Daoy (cell line): ENCODE measurements at places on chromosomes 13 and 19.

DNA sequence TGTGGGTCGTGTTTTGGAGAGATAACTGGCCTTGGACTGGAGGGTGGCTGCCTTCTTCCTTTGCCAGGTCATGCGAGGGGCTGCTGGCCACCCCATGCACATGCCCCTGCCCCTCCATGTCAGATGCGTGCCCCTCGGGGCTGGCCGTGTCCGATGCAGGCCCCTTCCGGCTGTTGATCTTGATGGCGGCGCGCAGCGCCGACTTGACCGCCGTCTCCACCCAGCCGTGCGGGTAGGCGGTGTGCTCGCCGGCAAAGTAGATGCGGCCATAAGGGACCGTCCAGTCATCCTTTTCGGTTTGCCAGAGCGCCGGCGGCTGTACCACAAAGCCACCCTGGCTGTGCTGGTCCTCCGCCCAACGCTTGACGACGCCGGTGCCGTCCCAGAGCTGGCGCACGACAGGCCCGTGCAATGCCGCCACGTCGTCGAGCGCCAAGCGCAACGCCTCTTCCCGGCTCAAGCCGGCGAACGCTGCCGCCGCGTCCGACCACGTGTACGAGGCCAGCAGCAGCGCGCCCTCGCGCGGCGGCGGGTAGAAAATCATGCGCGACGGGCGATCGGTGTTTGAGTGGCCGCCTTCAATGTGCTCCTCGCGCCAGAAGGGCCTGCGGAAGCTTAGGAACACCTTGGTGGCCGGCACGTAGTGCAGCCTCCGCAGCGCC, 6.9 kb downstream of the IL4I1 start:
- DNase-seq, result no peak

GRCh38 chr19:2352121-2352520, 7.9 kb upstream of the TMPRSS9 start:
- no peak for DNase-seq

- peak; percentile 18 for DNase-seq
Observed at GRCh38 chr13:28117689-28118377, 17.5 kb upstream of the FLT3 start.

- peak; percentile 74 for DNase-seq
Observed at GRCh38 chr19:3324405-3324856, 42.0 kb upstream of the NFIC start.

GRCh38 chr13:50015258-50015657, at the start of gene KCNRG:
TSS of gene KCNRG (plus strand) at chr13:50015444. CDS start at chr13:50015494, 50 bp downstream.
- DNase-seq, result no peak

- DNase-seq, result peak; percentile 66
Observed at GRCh38 chr19:54430306-54431254, 15.3 kb downstream of the TTYH1 start.

DNA sequence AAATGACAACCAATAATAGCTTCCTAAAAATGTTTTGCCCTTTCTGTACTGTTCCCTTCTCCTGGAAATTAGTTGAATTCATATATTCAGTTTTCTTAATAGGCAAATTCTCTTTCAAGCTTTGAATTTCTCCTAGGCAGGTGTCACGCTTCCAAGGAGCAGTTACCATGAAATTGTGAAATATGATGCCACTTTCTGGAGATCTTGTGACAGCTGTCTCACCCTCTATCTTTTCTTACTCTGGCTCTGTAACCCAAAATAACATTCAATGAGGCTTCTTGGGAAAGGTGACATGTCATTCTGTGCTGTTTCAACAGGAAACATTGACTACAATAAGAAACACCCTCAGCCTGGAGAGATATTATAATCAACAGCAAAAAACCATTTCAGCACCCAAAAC, 80.3 kb upstream of the MRI1 start:
- no peak for DNase-seq

DNA sequence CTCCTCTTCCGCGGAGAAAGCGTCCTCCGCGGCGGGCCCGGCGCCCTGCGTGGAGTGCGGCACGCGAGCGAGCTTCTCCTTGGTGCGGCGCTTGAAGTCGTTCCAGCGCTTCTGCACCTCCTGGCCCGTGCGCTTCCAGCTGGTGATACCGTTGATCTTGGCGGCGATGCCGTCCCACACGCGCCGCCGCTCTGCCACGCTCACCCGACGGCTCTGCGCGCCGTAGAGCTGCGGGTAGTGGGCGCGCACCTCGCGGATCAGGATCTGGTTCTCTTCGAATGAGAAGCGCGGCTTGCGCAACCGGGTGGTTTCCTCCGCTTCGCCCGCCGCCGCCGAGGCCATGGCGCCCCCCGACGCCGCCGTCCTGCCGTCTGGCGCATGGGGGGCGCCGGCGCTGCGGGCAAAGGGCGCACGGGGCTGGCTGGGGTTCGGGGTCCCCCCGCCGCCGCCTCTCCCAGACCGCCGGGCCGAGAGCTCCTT, 941 bp downstream of the MYPOP start:
- no peak for DNase-seq
